Activated T-cell treated with anti-CD3 and anti-CD28 coated beads, Interleukin-2, amount 50 U/mL, for 72 hours (primary cell): ENCODE measurements at places on chromosomes 2 and 18. TPM values are rescaled to one million over a fixed set of nuclear protein-coding genes. Genes with fewer than 3 reads are reported as not detected.

DNA sequence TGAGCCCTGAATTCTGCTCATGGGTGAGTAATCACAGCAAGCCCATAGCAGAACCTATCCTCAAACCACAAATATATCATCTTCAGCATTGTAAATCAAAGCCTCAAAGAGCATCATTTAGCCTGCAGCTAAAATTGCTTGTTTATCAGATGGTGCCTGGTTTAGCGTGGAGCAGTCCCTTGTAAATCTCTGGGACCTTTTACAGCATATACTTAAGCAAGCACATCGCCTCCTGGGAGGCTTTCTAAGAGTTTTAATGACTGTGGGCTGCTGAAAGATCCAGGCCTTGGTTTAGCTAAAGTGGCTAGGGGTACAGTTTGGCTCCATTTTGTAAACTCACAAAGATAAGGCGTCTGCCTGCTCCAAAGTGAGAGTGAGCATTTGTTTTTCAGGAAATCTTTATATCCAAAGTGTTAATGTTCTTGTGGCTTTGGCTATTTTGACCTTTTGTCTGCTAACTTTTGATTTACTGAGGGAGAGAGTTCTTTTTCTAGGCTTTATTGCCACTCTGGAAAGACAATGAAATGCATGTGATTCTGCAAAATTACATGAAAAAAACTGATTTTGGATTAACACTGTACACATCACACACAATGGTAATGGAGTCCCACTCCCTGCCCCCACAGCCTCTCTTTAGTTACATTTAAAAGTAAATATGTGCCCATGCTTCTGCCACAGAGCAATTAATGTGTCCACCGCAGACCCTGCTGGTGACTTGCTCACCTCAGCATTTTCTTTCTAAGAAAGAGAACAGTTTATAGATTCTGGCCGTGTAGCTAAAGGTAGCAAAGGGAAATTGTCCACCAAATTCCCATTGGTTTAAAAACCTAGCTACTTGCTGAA is 194.8 kb downstream of the LNPK start:
- H3K4me1 ChIP-seq = no peaks in the 10 kb centered on the region
- no peak for DNase-seq
- peaks cover 19% of the 10 kb centered on the region for H3K27me3 ChIP-seq
- H3K4me3 ChIP-seq = no peak overlapping the region

GRCh38 chr2:232741972-232742371 is 34.4 kb downstream of the KCNJ13 start:
- H3K27me3 ChIP-seq = no peaks in the 10 kb centered on the region
- no peaks in the 10 kb centered on the region for H3K4me1 ChIP-seq
- DNase-seq = no peak
- peaks cover 5% of the 10 kb centered on the region for H3K36me3 ChIP-seq
- no peak overlapping the region for H3K27ac ChIP-seq
- no peak overlapping the region for H3K4me3 ChIP-seq

DNA sequence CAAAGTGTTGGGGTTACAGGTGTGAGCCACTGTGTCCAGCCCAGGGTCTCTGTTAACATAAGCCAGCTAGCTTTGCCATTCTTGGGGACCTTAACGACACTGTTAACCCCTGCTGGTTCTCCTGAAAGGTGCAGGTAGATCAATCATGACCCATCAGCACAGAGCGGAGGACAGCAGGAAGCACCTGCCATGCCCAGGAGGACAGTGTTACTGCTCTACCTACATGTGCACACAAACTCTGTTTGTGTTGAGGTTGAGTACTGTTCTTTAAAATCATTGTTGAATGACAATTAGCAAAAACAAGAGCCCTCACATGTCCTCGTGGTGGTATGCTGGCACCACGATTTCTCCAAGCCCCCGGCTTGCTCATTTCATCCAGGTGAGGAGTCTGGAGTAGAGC is 120.9 kb downstream of the FAM210A start:
- H3K4me1 ChIP-seq = peaks cover 27% of the 10 kb centered on the region
- H3K27me3 ChIP-seq = no peaks in the 10 kb centered on the region
- H3K36me3 ChIP-seq = no peaks in the 10 kb centered on the region

- H3K27ac ChIP-seq = no peak overlapping the region
- peaks cover 10% of the 10 kb centered on the region for H3K27me3 ChIP-seq
- DNase-seq = no peak
- no peaks in the 10 kb centered on the region for H3K4me1 ChIP-seq
These were observed 41.1 kb downstream of the THNSL2 start for GRCh38 chr2:88211003-88211808.

DNA sequence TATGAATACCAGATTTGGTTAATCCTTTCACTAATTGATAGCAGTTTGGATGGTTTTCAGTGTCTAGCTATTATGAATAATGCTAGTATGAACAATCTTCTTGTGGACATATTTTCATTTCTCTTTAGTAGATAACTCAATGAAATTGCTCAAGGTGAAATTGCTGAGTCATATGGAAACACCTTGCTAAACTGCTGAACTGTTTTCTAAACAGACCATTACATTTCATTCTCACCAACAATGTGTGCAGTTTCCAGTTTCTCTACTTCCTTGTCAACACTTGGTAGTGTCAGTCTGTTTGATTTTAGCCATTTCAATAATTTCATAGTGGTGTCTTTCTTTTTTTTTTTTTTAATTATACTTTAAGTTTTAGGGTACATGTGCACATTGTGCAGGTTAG is 250.0 kb downstream of the HRH4 start:
- H3K27ac ChIP-seq = no peak overlapping the region
- H3K27me3 ChIP-seq = no peaks in the 10 kb centered on the region
- no peaks in the 10 kb centered on the region for H3K4me1 ChIP-seq
- no peak overlapping the region for H3K4me3 ChIP-seq
- no peak for DNase-seq

DNA sequence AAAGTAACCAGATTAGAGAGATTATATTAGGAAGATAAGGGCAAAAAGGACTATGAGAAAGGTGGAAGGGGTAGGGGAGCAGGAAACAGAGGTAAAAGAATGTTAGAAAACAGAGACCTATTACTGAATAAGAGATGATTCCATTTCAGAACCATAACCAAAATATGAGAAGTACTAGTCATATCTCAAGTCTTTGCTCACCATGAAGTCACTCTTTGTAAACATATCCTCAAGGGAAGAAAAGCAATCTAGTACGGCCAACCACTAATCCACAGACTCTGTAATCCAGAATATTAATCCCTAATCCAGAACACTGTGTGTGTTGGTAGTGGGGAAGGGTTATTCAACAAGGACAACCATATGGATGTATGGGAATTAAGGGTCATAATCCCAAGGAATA is 92.0 kb downstream of the CDCA7 start:
- peaks cover 10% of the 10 kb centered on the region for H3K27me3 ChIP-seq
- DNase-seq = no peak
- no peaks in the 10 kb centered on the region for H3K36me3 ChIP-seq
- no peak overlapping the region for H3K27ac ChIP-seq
- no peak overlapping the region for H3K4me3 ChIP-seq

DNA sequence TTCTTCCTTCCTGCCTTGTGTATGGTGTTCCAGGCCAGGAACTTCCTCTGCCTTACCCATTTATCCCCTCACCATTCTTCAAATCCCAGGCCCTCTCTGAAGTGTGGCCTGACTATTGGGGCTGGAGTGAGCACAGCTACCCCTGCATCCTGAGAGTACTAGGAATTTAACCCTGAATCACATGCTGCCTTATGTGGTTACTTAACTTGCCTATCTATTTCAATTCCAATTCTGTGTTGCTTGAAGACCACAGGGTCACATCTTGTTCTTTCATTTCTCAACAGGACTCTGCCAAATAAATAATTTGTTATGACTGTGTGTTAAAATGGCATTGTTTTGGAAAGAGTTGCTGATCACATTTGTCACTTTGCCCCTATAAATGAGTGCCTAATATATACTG is 108.6 kb downstream of the CERS6 start:
- no peak for DNase-seq
- peaks cover 12% of the 10 kb centered on the region for H3K36me3 ChIP-seq
- peak overlapping the region; percentile 3 for H3K27ac ChIP-seq
- H3K4me3 ChIP-seq = no peak overlapping the region
- H3K27me3 ChIP-seq = no peaks in the 10 kb centered on the region

RAMP1 gene
- 1.00 TPM for total RNA-seq

GRCh38 chr2:152330235-152330866 is 4.6 kb upstream of the FMNL2 start:
- no peak overlapping the region for H3K4me3 ChIP-seq
- H3K27me3 ChIP-seq = peaks cover 19% of the 10 kb centered on the region
- H3K4me1 ChIP-seq = peaks cover 9% of the 10 kb centered on the region
- H3K36me3 ChIP-seq = no peaks in the 10 kb centered on the region

GRCh38 chr2:171516793-171517192 is 5.5 kb upstream of the CYBRD1 start:
- no peak for DNase-seq
- no peak overlapping the region for H3K4me3 ChIP-seq
- no peak overlapping the region for H3K27ac ChIP-seq
- peaks cover 26% of the 10 kb centered on the region for H3K27me3 ChIP-seq
- peaks cover 3% of the 10 kb centered on the region for H3K4me1 ChIP-seq
- H3K36me3 ChIP-seq = no peaks in the 10 kb centered on the region

PPP1CB gene
- total RNA-seq = 256 TPM

- DNase-seq = no peak
- no peak overlapping the region for H3K27ac ChIP-seq
- H3K36me3 ChIP-seq = no peaks in the 10 kb centered on the region
These were observed 533.0 kb downstream of the TMX3 start for GRCh38 chr18:68181956-68182355.
